ENCODE measurements at places on chromosomes 2 and 18. TPM values are rescaled to one million over a fixed set of nuclear protein-coding genes. Genes with fewer than 3 reads are reported as not detected.

ZNF804A gene
- 0.70 TPM for polyA plus RNA-seq

CYTIP gene
- polyA plus RNA-seq: not detected

WDR75 gene
- polyA plus RNA-seq: 25.8 TPM

SFT2D3 gene
- polyA plus RNA-seq: not detected

AQP12B gene
- polyA plus RNA-seq: not detected

PCARE gene
- not detected for polyA plus RNA-seq

GRCh38 chr2:25534455-25534854 lies 138.9 kb downstream of the DTNB start:
- DNase-seq: no peak
- H3K36me3 ChIP-seq: no peaks in the 10 kb centered on the region
- no peak overlapping the region for H3K4me3 ChIP-seq
- H3K4me1 ChIP-seq: no peaks in the 10 kb centered on the region
- H3K27ac ChIP-seq: no peak overlapping the region
- no peaks in the 10 kb centered on the region for H3K27me3 ChIP-seq

- no peaks in the 10 kb centered on the region for H3K36me3 ChIP-seq
- H3K27me3 ChIP-seq: no peaks in the 10 kb centered on the region
- DNase-seq: no peak
- no peak overlapping the region for H3K4me3 ChIP-seq
Observed at GRCh38 chr18:79948719-79949411, 2.6 kb downstream of the SLC66A2 start.

DNA sequence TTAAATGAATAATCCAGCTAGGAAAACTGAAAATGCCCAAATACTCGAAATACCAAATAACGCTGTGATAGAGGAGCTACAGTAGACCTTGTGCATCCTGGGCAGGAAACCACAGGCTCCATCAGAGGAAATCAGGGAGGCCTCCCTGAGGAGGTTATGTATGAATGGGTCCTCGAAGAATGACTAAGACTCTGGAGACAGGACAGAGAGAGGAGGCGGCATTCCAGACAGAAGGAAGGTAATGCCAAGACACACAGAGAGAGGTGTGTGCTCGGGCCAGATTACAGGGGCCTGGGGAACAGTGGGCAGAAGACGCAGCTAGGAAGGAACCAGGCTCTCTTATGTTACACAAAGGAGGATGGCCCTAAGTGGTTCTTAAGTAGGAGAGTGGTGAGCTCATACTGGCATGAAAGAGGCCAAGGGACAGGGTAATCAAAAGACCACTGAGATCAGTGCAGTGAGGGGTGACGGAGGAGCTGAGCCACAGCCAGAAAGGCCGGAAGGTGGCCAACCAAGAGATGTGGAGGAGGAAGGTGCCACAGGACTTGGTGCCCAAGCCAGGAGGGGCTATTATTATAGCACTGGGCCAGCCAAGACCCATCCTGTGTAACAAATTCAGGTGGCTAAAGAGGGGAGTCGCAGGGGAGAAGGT lies 9.9 kb downstream of the ST3GAL5 start:
- H3K27me3 ChIP-seq: no peaks in the 10 kb centered on the region
- H3K27ac ChIP-seq: no peak overlapping the region
- DNase-seq: peak; percentile 61
- H3K4me3 ChIP-seq: no peak overlapping the region
- no peaks in the 10 kb centered on the region for H3K36me3 ChIP-seq

DNA sequence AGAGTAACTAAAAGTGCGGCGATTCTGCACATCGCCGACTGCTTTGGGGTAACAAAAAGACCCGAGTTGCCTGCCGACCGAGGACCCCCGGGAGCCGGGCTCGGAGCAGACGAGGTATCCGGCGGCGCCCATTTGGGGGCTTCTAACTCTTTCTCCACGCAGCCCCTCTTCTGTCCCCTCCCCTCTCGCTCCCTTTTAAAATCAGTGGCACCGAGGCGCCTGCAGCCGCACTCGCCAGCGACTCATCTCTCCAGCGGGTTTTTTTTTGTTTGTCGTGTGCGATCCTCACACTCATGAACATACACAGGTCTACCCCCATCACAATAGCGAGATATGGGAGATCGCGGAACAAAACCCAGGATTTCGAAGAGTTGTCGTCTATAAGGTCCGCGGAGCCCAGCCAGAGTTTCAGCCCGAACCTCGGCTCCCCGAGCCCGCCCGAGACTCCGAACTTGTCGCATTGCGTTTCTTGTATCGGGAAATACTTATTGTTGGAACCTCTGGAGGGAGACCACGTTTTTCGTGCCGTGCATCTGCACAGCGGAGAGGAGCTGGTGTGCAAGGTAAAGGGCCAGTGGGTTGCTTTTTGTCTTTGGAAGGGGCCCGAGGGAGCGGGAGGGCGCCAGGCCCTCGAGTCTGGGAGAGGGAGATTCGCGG lies 1.4 kb downstream of the TRIB2 start:
- no peaks in the 10 kb centered on the region for H3K36me3 ChIP-seq
- no peaks in the 10 kb centered on the region for H3K27me3 ChIP-seq
- H3K4me1 ChIP-seq: peaks cover 44% of the 10 kb centered on the region
- peak overlapping the region; percentile 66 for H3K27ac ChIP-seq
- peak overlapping the region; percentile 98 for H3K4me3 ChIP-seq
- DNase-seq: peak; percentile 65

DNA sequence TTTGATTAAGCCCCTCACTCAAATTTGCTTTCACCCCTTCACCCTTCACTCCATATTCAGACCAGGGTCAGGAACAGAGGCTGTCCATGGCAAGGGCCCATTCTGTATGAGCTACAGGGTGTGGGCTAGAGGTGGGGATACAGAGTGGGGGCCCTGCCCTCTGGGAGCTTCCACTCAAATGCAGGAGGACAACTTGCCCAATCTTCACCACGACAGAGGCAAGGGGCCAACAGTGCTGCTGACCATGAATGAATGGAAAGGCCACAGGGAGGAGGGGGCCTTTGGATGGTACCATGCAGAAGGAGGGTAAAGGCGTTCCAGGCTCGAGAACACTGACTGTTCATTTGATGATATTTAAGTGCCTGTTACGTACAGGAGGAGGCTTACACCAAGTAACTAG lies 22.8 kb downstream of the ADRA2B start:
- H3K27ac ChIP-seq: no peak overlapping the region
- H3K27me3 ChIP-seq: peaks cover 15% of the 10 kb centered on the region
- no peaks in the 10 kb centered on the region for H3K4me1 ChIP-seq
- no peaks in the 10 kb centered on the region for H3K36me3 ChIP-seq
- DNase-seq: no peak
- H3K4me3 ChIP-seq: no peak overlapping the region

DNA sequence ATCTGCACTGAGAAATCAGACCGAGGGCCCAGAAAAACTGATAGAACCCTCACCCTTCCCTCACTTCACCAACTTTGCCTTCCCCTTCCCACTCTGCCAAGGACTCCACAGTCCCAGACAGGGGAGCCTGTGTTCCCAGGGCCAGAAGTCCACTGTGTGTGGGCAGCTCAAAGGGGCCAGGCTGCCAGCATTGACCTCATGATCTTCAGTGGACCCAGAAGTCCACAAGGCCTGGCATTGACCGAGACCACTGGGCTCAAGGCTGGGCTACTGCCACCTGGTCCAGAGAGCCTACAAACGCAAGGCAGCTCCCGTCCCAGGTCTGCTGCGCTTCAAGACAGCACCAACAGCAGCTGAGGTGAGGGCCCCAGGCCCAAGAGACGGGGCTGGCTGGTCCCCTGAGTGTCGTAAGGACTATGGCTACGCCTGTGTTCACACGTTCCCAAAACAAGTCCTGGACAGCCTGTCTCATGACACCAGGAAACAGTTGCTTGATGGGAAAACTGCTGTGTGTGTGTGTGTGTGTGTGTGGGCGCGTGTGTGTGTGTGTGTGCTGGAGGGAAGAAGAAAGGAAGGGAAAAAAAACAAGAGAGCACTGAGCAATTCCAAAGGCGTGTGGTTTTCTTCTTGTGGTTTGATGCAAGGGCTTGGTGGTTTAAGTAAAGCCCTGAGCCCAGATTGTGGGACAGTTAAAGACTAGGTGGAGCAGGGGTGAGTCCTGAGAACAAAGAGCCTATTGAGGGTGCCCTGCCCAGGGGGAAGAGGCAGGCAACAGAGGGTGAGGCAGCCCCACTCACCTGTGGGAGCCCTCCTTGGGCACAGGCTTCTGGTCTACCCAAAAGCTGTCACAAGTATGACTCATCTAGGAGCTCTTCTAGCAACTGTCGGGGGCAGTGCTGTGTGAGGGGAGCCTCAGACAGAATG lies 46.6 kb upstream of the ZBTB7C start:
- H3K27me3 ChIP-seq: peaks cover 2% of the 10 kb centered on the region
- no peaks in the 10 kb centered on the region for H3K36me3 ChIP-seq
- no peak overlapping the region for H3K27ac ChIP-seq
- peak; percentile 84 for DNase-seq
- no peak overlapping the region for H3K4me3 ChIP-seq
- H3K4me1 ChIP-seq: peaks cover 20% of the 10 kb centered on the region

- H3K36me3 ChIP-seq: no peaks in the 10 kb centered on the region
- H3K4me3 ChIP-seq: no peak overlapping the region
- peak; percentile 90 for DNase-seq
- peak overlapping the region; percentile 48 for H3K27ac ChIP-seq
- peaks cover 22% of the 10 kb centered on the region for H3K4me1 ChIP-seq
- no peaks in the 10 kb centered on the region for H3K27me3 ChIP-seq
Observed at GRCh38 chr2:160836755-160837154, 323.5 kb upstream of the TANK start.

DNA sequence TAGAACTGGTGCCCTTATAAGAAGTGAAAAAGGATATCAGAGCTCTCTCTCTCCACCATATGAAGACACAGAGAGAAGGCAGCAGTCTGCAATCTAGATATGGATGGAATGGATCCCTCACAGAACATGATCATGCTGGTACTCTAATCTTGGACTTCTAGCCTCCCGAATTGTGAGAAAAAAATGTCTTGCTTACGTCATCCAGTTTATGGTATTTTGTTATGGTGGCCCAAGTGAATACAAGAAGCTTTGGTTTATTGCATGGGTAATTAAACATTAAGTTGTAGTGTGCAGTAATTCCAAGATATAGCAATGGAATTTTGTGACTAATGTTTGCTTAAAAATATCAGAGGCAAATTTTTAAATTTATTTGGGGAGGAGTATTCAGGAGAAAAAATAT lies 1667.4 kb upstream of the SLC39A10 start:
- H3K4me3 ChIP-seq: no peak overlapping the region
- H3K27me3 ChIP-seq: no peaks in the 10 kb centered on the region
- DNase-seq: no peak
- H3K4me1 ChIP-seq: no peaks in the 10 kb centered on the region
- H3K36me3 ChIP-seq: no peaks in the 10 kb centered on the region

DNA sequence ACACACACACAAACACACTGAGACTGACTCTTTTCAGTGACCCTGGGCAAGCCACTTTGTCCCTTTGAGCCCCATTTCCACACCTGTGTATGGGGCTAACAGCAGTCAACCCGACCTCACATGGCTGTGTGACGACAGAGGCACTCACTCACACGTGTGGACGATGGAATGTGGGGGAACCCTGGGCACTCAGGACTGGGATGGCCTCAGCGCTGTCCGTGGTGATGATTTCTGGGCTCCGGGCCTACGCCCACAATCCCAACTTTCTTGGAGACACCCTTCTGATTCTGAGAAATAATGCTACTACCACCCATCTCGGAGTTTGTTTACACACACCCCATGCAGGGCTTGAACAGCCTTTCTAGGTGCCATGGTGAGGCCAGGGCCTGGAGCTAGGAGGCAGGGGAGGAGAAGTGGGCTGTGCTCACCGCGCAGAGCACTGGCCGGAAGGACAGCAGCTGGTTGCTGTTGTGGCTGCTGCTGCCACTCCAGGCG lies 1.5 kb downstream of the CRYBA2 start:
- H3K4me1 ChIP-seq: no peaks in the 10 kb centered on the region
- peak; percentile 79 for DNase-seq
- peaks cover 87% of the 10 kb centered on the region for H3K27me3 ChIP-seq
- no peak overlapping the region for H3K4me3 ChIP-seq
- H3K36me3 ChIP-seq: no peaks in the 10 kb centered on the region
- H3K27ac ChIP-seq: no peak overlapping the region

DNA sequence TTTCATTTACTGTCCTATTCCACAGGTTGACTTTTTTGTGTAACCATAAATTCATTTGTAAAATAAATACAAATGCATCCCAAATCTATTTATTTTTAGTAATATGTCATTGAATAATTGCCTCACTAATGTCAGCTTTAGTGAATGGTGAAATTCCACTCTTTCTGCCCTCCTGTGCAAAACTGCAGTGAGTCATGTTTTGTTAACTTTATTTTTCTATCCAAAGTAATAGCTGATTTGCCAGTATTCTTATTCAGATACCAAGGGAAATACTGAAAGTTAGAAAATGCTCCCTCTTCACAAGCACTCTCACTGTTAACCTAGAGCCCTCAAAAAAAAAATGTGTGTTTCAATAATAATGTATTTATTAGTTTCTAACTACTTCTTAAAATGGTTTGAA lies 322.8 kb downstream of the RIT2 start:
- H3K4me1 ChIP-seq: no peaks in the 10 kb centered on the region
- no peaks in the 10 kb centered on the region for H3K36me3 ChIP-seq
- H3K27me3 ChIP-seq: no peaks in the 10 kb centered on the region
- no peak for DNase-seq
- no peak overlapping the region for H3K4me3 ChIP-seq

GRCh38 chr2:212364112-212364985 lies 174.3 kb downstream of the ERBB4 start:
- no peak overlapping the region for H3K4me3 ChIP-seq
- H3K4me1 ChIP-seq: peaks cover 12% of the 10 kb centered on the region
- DNase-seq: peak; percentile 59
- H3K27ac ChIP-seq: no peak overlapping the region
- H3K36me3 ChIP-seq: no peaks in the 10 kb centered on the region

- no peaks in the 10 kb centered on the region for H3K27me3 ChIP-seq
- no peaks in the 10 kb centered on the region for H3K4me1 ChIP-seq
- H3K4me3 ChIP-seq: no peak overlapping the region
- H3K36me3 ChIP-seq: no peaks in the 10 kb centered on the region
- no peak overlapping the region for H3K27ac ChIP-seq
Observed at GRCh38 chr2:219634951-219635751, 7.7 kb downstream of the SLC4A3 start.

GRCh38 chr2:109173311-109174171 lies 44.5 kb downstream of the SH3RF3 start:
- H3K36me3 ChIP-seq: no peaks in the 10 kb centered on the region
- H3K4me1 ChIP-seq: peaks cover 37% of the 10 kb centered on the region
- peak overlapping the region; percentile 47 for H3K4me3 ChIP-seq

- peaks cover 6% of the 10 kb centered on the region for H3K4me1 ChIP-seq
- peak overlapping the region; percentile 43 for H3K27ac ChIP-seq
- 0 out of 2 replicates have a peak overlapping the region, but pooled peaks have one; percentile 46 for H3K4me3 ChIP-seq
- no peaks in the 10 kb centered on the region for H3K27me3 ChIP-seq
- DNase-seq: peak; percentile 65
Observed at GRCh38 chr18:12076424-12077140, 17.1 kb upstream of the ANKRD62 start.

DNA sequence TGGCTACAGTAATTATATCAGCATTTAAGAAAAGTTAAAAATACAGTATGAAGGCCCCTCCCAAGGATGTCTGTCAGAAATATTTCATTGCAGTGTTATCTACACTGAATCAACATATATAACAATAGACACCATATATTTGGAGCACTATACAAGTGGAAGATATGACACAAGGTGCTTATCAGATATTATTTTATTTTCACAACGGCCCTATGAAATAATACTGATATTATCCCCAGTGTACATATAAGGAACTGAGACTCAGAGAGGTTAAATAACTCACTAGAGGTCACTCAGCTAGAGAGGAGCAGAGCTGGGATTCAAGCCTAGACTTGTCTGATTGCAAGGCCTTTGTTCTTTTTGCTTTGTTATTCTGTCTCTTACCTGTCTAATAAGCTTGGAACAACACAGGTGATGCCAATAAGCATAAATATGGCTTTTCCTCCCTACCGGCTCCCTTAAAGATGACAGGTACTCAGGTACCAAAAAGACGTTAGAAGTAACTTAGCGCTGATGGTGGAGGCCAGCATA lies 4.7 kb upstream of the SLC40A1 start:
- DNase-seq: no peak
- peaks cover 23% of the 10 kb centered on the region for H3K27me3 ChIP-seq
- H3K36me3 ChIP-seq: no peaks in the 10 kb centered on the region
- no peak overlapping the region for H3K27ac ChIP-seq
- no peak overlapping the region for H3K4me3 ChIP-seq
